ENCODE measurements at places on chromosomes 5 and 9. TPM values are rescaled to one million over a fixed set of nuclear protein-coding genes. Genes with fewer than 3 reads are reported as not detected.

- no peak for DNase-seq
Observed at GRCh38 chr5:1817261-1818043, 16.2 kb downstream of the NDUFS6 start.

DNA sequence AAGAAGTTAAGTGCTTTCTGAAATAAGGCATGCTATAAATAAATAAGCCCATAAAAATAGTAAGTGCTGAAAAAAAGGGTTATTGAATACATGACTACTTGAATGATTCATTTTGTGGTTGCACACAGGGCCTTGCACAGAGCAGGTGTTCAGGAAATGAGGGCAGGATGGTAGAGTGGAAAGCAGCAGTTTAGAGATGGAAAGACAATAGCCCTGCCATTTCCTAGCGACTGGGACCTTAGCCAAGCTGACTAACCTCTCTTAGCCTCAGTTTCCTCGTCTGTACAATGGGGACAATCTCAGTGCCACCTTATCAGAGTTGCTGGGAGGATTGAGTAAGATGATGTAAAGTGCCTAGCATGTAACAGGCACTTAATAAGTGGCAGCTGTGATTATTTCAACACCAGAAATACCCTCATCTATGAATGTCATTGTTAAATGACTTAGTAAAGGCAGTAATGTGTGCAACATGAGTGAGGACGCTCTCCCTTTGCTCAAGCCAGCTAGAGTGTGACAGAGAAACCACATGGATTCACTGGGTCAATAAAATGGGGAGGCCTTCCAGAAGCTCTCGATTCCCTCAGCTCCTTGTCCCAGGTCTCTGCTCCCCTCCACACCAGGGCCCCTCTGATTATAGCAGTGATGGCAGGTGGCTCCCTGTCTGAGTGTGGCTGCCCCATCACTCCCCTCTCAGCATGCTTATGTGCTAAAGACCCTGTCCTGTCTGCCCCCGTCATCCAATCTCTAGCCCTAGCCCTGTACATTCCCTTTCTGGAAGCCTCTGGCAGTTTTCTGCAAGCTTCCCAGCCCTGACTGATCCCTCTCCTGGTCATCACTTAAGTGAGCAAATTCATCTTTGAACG, 16.0 kb upstream of the PHF19 start:
- DNase-seq = peak; percentile 88

DNA sequence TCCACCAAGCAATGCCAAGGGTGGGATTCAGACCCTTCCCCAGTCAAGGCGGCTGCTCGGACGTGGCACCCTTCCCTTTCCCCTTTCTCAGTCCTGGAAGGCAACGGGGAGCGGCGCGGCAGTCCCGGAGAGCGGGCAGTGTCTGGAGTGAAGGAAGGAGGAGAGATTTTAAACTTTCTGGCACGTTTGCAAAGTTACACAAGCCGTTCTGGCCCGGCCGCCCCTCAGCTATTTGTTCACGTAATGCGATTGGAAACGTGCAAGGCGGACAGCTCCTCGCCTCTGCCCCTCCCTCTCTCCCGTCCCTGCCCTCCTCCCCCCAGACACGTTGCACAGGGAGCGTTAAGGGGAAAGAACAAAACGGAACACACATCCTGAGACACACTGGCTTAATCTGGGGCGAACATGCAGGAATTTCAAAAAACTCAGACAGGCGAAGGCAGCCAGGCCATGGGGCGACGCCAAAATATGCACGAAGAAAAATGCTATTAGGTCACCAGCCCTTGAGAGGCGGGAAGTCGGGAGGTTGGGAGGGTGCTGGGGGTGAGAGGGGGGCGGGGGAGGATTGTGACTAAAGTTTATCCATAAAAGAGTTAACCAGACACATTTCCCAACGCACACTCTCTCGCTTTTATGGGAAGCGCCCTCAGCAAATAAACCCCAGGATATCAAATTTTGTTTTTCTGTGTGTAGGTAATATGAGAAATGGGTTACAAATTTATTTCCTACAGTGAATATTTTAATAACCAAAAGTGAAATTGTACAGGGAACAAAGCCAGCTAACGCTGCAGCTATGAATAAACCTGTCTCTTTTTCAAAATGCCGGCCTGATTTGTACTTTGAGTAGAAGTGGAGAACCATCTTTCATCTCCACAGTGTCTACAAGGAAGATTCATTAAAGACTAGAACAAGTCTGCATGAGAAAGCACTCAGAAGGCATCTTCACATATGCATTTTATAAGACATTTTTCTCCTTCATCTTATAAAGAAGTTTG, at the start of gene LOX:
LOX (minus strand) TSS at position 144 of the 995 bp plus-strand sequence. CDS start 274 bp downstream, outside the sequence.
- DNase-seq = peak; percentile 49

GRCh38 chr9:136773386-136774044, 9.2 kb upstream of the LCN15 start:
- no peak for DNase-seq

GRCh38 chr5:171462928-171463861, 43.7 kb downstream of the FGF18 start:
- no peak for DNase-seq

The RMI1 gene
- total RNA-seq = 3.7 TPM

The TGFBI gene
- total RNA-seq = 218 TPM
